ENCODE measurements at places on chromosomes 5 and 9. TPM values are rescaled to one million over a fixed set of nuclear protein-coding genes. Genes with fewer than 3 reads are reported as not detected.

The DEPDC1B gene
- total RNA-seq, result not detected

- no peaks in the 10 kb centered on the region for H3K27me3 ChIP-seq
- no peak overlapping the region for H3K27ac ChIP-seq
- no peaks in the 10 kb centered on the region for H3K36me3 ChIP-seq
- no peak overlapping the region for H3K4me3 ChIP-seq
- no peak for DNase-seq
Measured at GRCh38 chr9:92094655-92095054, 20.6 kb downstream of the SPTLC1 start.

- peak overlapping the region; percentile 91 for H3K4me3 ChIP-seq
- no peaks in the 10 kb centered on the region for H3K27me3 ChIP-seq
- H3K4me1 ChIP-seq, result peaks cover 30% of the 10 kb centered on the region
- peak; percentile 93 for DNase-seq
Measured at GRCh38 chr9:20621471-20622329, 599 bp downstream of the MLLT3 start.

- H3K4me1 ChIP-seq, result peaks cover 19% of the 10 kb centered on the region
- no peaks in the 10 kb centered on the region for H3K36me3 ChIP-seq
- no peaks in the 10 kb centered on the region for H3K27me3 ChIP-seq
- no peak overlapping the region for H3K27ac ChIP-seq
- H3K4me3 ChIP-seq, result no peak overlapping the region
- no peak for DNase-seq
Measured at GRCh38 chr5:40376566-40376965, 303.1 kb upstream of the PTGER4 start.

- H3K27me3 ChIP-seq, result peaks cover 94% of the 10 kb centered on the region
- no peak overlapping the region for H3K4me3 ChIP-seq
- H3K27ac ChIP-seq, result no peak overlapping the region
Measured at GRCh38 chr9:124037790-124038189, 26.2 kb downstream of the LHX2 start.

DNA sequence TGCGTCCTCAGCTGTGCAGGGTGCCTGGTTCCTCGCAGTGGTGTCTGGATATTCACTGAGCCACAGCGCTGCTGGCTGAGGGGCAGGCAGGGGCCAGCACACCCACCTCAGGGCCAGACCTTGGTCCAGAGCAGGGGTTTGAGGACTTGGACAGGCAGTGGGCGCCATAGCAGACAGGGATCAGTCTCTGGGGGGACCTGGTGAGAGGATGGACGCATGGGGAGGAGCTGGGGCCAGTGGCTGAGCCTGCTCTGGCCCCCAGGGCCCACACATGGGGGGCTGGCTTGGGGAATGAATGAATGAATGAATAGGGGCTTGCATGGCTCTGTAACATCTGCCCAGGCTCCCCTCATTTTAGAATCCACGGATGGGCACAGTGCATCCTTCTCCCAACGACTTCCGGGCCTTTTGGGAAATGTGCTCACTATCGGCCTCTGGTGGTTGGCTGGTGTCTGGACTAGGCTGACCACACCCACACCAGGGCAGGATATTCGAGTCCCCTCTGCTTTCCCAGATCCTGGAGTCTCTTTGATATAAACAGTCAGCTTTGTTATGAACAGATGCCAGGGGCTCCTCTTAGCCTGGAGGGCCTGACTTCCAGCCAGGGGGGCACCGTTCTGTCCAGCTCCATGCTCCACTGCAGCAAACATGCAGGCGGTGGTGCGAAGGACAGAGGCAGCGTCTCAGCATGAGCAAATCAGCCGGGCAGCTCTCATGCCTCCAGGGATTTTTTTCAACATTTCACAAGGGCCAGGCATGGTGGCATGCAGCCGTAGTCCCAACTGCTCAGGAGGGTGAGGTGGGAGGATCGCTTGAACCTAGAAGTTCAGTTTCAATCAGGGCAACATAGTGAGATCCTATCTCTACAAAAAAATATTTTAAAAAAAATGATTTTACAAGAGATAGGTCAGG is 62.6 kb downstream of the NEK6 start:
- H3K27ac ChIP-seq, result no peak overlapping the region
- no peaks in the 10 kb centered on the region for H3K27me3 ChIP-seq
- peaks cover 29% of the 10 kb centered on the region for H3K36me3 ChIP-seq
- H3K4me3 ChIP-seq, result no peak overlapping the region
- DNase-seq, result peak; percentile 81
- peaks cover 9% of the 10 kb centered on the region for H3K4me1 ChIP-seq

The TOR4A gene
- total RNA-seq, result 3.9 TPM

- no peak for DNase-seq
- no peaks in the 10 kb centered on the region for H3K4me1 ChIP-seq
- no peaks in the 10 kb centered on the region for H3K27me3 ChIP-seq
- H3K4me3 ChIP-seq, result no peak overlapping the region
- H3K36me3 ChIP-seq, result no peaks in the 10 kb centered on the region
Measured at GRCh38 chr5:57929271-57929670, 446.7 kb upstream of the ACTBL2 start.

DNA sequence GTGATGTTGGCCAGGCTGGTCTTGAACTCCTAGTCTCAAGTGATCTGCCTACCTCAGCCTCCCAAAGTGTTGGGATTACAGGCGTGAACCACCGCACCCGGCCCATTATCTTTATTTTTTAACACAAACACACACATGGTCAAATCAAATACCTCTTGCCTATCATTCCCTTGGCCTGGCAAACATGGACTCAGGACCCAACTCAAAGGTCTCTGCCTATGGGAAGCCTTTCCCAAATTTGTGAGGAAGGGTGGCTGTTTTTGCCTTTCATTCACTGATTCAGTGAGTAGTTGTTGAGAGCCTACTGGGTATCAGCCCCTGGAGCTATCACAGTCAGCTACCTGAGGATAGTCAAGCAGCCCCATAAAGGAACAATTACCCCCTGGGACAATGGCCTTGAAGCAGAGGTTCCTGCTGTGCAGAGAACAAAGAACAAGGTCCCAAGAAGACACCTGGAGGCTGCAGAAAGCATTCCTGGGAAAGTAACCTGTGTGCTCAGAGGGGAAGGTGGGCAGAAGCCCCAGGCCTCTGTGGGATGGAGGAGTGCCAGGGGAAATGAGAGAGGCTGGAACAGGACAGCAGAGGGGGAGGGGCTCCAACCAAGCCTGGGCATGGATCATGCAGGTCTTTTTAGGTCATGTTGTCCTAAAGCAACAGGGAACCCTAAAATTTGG is 126.4 kb downstream of the CRB2 start:
- peak; percentile 34 for DNase-seq
- H3K4me3 ChIP-seq, result no peak overlapping the region
- H3K36me3 ChIP-seq, result no peaks in the 10 kb centered on the region
- no peaks in the 10 kb centered on the region for H3K4me1 ChIP-seq
- H3K27me3 ChIP-seq, result no peaks in the 10 kb centered on the region

DNA sequence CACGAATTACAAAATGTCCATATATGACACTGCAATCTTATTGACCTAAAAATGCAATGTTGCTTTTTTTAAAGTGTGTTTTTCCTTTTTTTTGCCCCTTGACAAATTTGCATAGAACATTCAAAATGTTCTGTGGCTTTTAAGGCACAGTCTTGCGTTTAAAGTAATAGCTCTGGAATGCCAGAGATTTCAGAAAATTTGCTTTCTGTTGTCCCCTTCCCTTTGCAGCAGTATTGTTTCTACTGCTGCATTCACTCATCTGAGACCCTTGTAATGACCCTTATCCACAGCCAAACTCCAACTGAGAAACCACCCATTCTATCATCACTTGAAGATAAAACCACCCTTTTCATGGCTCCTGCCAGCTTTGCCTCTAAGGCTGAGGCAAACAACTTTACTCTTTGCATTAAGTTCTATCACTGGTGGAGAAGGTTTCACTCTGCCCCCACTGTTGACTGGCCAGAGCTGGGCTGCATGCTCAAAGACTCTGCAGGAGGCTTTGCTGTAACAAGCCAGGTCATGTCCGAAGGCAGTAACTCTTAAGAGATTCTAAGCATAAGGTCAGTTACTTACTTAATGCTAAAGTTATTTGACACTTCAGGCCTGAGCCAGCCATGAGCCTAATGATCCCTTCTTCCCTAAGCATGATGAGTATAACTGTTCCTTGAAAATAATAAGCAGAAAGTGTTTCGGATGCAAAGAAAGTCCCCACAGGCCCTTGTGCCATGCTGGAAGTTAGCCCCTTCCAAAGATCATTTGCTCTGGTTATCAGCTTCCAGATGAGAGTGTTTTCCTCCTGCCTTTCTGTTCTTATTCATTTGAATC is 101.9 kb downstream of the CD180 start:
- H3K4me3 ChIP-seq, result no peak overlapping the region
- H3K27ac ChIP-seq, result peak overlapping the region; percentile 51
- no peaks in the 10 kb centered on the region for H3K27me3 ChIP-seq
- H3K36me3 ChIP-seq, result no peaks in the 10 kb centered on the region
- peaks cover 29% of the 10 kb centered on the region for H3K4me1 ChIP-seq
- no peak for DNase-seq
